ENCODE measurements at places on chromosomes 2 and 18.

DNA sequence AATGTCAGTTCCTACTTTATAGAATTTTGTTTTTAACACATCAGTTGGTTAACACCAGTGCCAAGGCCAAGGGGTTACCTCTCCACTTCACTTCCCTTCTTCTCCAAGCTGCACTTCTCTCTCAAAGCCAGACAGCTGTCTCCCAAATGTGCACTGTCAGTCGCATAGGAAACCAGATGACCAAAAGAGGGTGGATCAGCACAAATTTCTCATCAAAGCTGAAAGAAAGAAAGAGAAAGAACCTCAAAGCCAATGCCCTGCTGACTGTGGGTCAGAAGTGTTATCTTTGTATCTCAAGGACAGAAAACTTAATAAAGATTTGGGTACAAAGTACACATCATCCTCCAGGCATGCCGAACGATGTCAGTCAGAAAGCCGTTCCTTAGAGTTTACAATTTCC, 32.2 kb downstream of the SPATS2L start:
- DNase-seq = peak; percentile 20

- DNase-seq = no peak
Measured at GRCh38 chr2:47503481-47504070, 100.6 kb downstream of the MSH2 start.

GRCh38 chr18:51077217-51077616, 47.2 kb downstream of the SMAD4 start:
- peak; percentile 63 for DNase-seq

- no peak for DNase-seq
Measured at GRCh38 chr2:96218508-96219131, 10.0 kb upstream of the STARD7 start.

DNA sequence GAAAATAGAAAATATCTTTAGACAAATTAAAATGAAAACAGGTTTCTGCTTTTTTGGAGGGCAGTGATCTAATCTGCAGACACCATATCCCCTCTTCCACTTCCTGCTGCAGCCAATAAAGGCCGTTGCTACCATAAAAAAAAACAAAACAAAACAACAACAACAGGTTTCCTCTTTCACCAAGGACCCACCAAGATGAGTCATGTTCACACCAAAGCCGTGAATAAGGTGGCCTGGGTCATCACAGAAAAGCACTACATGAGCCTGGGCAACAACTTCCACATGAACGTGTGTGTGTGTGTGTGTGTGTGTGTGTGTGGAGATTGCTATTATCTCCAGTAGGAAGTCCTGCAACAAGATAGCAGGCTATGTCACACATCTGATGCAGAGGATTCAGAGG, 24.8 kb upstream of the TFCP2L1 start:
- DNase-seq = no peak

DNA sequence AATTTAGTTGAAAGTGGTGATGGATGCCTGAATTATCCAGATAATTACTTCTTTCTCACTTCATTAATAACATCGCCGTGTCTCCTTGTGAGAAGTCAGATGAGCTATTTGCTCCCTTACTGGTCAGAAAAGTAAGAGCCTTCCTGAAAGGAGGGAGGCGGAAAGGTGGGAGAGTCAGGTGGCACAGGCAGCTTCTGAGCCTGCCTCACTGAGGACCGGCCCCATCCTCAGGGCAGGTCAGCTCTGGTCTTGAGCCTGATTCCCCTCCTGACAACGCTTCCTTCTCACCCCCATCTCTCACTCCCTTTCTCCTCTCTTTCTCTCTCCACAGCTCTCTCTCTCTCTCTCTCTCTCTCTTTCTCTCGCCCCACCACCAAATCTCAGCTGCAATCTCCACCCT, 10.1 kb upstream of the APOB start:
- no peak for DNase-seq

GRCh38 chr2:39403311-39403710, 33.8 kb downstream of the MAP4K3 start:
- DNase-seq = no peak

All from fibroblast of skin of abdomen (primary cell).